Right ventricle myocardium inferior (tissue), 1 donor: ENCODE measurements at places on chromosomes 2 and 18. TPM values are rescaled to one million over a fixed set of nuclear protein-coding genes. Genes with fewer than 3 reads are reported as not detected.

INHBB gene
- total RNA-seq: 7.1 TPM

SERPINB3 gene
- not detected for total RNA-seq

G6PC2 gene
- total RNA-seq: not detected

DNA sequence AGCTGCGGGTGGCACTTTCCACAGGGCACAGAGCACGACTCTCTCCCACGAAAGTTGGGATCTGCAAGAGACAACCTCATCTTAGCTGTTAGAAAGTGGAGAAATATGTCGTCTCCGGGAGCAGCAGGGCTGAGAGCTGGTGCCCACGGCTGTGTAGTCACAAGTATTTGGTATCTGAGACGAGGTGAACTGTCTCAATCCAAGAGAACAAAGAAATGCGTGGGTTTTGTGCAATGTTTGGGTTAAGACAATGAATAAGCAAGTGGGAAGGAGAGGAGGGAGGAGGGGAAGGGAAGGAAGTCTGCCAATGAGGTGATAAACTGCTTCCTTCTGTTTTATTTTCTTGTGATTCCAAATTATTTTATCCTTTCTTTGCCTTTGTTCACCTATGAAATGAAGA, 18.0 kb downstream of the DYTN start:
- DNase-seq: no peak

GRCh38 chr18:55233857-55234256, 274.6 kb upstream of the CCDC68 start:
- DNase-seq: no peak

DNA sequence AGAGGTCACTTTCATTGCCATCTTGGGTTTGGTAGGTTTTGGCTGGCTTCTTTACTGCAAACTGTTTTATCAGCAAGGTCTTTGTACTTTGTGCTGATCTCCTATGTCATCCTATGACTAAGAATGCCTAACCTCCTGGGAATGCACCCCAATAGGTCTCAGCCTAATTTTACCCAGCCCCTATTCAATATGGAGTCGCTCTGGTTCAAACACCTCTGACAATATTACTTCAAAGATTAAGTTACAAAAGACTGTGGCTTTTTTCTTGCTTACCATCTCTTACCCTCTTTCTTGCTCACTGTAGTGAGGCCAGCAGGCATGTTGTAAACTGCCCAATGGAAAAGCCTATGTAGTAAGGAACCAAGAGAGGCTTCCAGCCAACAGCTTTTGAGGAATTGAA, 17.9 kb upstream of the RGPD8 start:
- no peak for DNase-seq

GRCh38 chr2:95046371-95047112, 21.0 kb downstream of the MAL start:
- peak; percentile 69 for DNase-seq

DNA sequence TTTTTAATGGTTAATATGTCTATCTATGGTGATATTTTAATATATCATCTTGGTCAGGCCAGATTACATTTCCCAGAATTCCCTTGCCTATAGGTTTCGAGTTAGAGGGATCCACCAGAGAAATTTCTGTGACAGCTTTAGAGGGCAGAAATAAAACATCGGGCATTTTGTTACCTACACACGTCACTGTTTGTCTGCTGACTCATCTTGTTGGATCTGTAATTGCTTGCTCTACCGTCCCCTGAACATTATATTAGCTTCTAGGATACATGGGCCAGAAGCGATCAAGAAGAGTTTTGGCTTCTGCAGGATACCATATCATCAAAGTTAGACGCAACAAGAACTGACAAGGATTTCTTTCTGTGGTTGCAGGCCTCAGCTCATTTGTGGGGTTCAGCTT, 795.8 kb upstream of the GCFC2 start:
- no peak for DNase-seq

GRCh38 chr2:73827018-73827417, 1.7 kb upstream of the STAMBP start:
- DNase-seq: no peak

- DNase-seq: no peak
These were observed 109.6 kb upstream of the ALKAL2 start for GRCh38 chr2:397521-397920.

GRCh38 chr2:116917196-116917595, 897.3 kb upstream of the DDX18 start:
- no peak for DNase-seq

- no peak for DNase-seq
These were observed 146.2 kb upstream of the AGAP1 start for GRCh38 chr2:235347691-235348090.

GRCh38 chr2:9640403-9641104, 9.8 kb upstream of the YWHAQ start:
- no peak for DNase-seq

DNA sequence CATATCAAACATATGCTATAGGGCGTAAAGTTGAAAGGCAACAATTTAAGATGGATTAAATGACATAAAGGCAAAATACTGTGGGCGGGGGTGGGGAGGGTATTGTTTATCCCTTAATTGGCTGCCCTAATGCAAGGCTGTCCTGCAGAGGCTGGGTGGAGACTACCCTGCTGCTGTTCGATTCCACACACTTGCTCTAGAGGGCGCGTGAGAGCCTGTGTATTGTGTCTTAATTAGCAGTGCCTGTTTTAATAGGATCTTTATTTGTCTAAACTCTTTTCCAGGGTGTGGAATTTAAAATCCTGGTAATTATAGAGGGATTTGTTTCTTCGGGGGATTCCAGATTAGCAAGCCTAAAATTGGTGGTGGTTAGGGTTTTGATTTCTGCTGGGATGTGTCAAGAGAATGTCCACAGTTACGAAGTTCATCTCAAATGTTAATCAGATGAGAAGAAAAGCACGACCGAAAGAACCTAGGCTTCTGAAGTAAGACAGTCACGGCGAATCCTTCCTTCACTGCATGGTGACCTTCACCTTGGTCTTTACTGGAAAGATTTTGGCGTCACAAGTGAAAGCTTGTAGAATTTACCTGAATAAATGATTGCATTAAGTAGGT, 103.5 kb upstream of the MAP3K20 start:
- no peak for DNase-seq
